ENCODE measurements at places on chromosomes 5 and 9.

DNA sequence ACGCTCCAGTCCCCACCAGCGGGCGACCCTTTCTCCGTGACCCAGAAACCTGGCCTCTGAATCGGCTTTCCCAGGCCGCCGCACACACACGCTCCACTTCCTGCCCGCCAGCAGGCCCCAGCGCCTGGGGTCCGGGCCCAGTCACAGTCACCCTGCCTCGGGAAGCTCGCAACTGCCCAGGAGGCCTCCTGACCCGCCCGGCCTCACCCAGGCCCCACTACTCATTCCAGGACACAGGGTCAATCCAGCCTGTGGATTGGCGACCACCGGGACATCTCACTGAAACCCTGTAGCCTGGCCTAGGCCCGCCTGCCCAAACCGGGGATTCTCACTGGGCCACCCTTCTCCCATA, 2.7 kb upstream of the IRX4 start:
- peak; percentile 57 for DNase-seq

GRCh38 chr5:129459777-129460671, at the start of gene ADAMTS19:
Gene ADAMTS19 (plus strand): TSS chr5:129460298. CDS start chr5:129460392, 94 bp downstream.
- DNase-seq: peak; percentile 41

DNA sequence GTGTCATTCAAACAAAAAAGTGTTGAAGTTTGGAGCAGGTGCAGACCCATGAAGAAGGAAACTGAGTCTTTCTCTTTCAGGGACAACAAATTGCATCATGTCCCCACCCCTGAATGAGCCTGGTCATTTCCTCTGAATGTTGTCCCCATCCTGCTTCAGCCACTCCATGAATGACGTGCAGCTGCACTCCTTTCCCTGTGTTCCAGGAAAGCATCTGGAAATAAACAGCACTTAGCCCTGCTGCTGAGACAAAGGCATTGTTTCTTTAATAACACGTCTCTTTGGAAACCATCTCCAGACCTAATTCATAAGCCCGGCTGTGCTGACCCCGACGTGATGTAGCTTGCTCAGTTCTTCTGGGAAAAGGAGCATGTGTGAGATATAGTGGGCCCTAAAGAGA, 682.3 kb downstream of the BRINP1 start:
- no peak for DNase-seq

- no peak for DNase-seq
These were observed 65.0 kb upstream of the ANGPTL2 start for GRCh38 chr9:127187231-127187956.

- no peak for DNase-seq
These were observed 279.8 kb upstream of the POU5F2 start for GRCh38 chr5:94021246-94021645.

DNA sequence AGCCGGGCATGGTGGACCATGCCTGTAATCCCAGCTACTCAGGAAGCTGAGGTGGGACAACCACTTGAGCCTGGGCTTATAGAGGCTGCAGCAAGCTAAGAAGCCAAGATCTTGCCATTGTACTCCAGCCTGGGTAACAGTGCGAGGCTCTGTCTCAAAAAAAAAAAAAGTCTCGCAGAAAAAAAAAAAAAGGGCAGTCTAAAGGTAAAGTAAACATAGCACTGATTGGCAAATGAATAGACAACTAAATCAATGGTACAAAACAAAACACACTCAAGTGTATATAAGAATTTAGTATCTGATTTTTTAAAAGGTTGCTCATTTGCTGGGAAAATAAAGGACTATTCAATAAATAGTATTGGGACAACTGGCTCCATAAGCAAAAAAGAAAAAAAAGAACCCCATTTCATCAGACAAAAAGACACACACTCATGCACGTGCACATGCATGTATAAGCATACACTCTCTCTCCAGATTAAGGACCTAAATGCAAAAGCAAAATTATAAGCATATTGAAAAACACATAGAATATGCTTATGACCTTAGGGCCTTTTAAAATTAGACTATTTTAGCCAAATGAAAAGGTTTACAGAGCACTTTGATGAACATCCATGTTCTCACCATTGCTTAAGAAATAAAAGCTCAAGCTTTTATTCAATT, 5.7 kb downstream of the IL6ST start:
- no peak for DNase-seq

GRCh38 chr9:32992595-32993238, 8.7 kb downstream of the APTX start:
- no peak for DNase-seq
